SW 1271 (cell line): ENCODE measurements at places on chromosomes 2 and 18.

- DNase-seq = no peak
These were observed 181.3 kb upstream of the ZEB2 start for GRCh38 chr2:144701259-144701658.

- no peak for DNase-seq
These were observed 301.0 kb upstream of the KLHL29 start for GRCh38 chr2:23083966-23084365.

DNA sequence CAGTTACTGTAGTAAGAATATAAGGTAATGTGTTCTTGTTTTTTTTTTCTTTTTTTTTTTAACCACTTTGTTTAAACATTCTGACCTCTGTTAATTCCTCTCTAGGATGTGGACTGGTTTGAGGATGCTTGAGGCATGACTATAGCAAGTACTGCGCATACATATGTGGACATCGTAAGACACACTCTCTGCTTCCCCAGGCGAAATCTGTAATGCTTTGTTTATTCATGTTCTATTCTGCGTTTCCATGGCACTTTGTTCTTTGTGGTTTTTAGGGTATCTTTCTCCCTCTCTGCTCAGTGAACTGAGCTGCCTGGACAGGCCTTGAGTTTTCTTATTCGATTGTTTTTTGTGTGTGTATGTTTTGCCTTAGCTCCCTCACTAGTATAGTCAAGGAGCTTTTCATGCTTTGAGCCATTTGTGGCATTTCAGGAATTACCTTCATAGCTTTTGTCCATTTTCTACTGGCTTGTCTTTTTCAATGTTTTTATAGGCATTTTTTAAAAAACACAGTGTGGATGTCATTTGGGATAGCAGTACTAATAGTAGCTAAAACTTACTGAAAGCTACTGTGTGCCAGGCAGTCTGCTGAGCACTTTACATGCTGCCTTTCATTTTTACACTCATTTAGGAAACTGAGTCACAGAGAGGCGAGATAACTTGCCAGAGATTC is 1.9 kb upstream of the SH3BP4 start:
- DNase-seq = no peak

DNA sequence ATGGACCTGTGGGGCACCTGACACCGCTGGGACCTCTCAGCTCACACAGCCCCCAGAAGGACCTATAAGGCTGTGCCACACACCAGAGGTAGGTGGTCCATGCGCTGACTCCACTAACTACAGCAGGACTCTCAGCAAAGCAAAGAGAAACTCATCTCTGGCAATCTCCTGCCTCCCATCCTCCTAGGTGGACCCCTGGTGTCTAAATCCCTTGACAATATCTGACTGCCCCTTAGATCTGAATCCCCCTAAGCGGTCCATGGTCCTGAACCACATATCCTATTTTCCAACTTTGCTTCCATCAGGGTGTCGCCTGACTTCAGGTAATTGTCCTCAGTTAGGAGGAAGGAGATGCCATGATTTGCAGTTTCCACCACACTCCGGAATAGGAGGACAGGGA is 282.6 kb downstream of the MYT1L start:
- DNase-seq = no peak

GRCh38 chr2:24016853-24017703 is 7.2 kb downstream of the MFSD2B start:
- DNase-seq = no peak

GRCh38 chr2:64992990-64993389 is 3.8 kb downstream of the SLC1A4 start:
- no peak for DNase-seq

GRCh38 chr2:71558300-71559051 is 105.1 kb downstream of the DYSF start:
- no peak for DNase-seq

GRCh38 chr2:36770542-36771287 is 74.2 kb downstream of the VIT start:
- DNase-seq = peak; percentile 68
